Activated naive CD4-positive, alpha-beta T cell treated with Interleukin-2 at 50 U/mL for 16 hours (primary cell): ENCODE measurements at places on chromosomes 3 and 15.

- no peak for DNase-seq
Observed at GRCh38 chr15:47614360-47615011, 102.8 kb upstream of the SEMA6D start.

GRCh38 chr3:88148651-88149050, 1.1 kb upstream of the C3orf38 start:
- no peak for DNase-seq

DNA sequence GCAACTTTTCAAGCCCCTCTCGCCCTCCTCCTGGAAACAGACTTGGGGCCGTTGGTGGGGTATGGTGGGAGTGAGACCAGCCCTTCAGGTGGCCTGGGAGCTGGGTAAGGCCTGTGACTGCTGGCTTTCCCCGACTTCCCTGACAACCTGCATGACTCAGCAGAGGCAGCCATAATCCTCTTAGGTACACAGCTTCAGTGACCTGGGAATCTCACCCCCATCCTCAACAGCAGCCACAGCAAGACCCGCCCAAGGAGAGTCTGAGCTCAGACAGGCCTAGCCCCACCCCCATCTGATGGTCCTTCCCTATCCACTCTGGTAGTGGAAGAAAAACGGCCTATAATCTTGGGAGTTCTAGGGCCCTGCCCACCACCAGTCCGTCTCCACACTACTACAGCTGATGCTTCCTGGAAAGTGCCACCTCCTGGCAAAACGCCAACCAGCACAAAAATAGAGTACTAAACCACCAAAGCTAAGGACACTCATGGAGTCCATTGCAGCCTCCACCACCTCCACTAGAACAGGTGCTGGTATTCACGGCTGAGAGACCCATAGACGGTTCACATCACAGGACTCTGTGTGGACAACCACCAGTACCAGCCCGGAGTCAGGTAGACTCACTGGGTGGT, 13.1 kb upstream of the SLC27A2 start:
- DNase-seq, result no peak

- no peak for DNase-seq
Observed at GRCh38 chr3:30502051-30502741, 104.2 kb upstream of the TGFBR2 start.
